ENCODE measurements at places on chromosomes 11 and 22. TPM values are rescaled to one million over a fixed set of nuclear protein-coding genes. Genes with fewer than 3 reads are reported as not detected.
A peak's percentile ranks its signal among the peaks of the same experiment; 100 is the strongest.

DNA sequence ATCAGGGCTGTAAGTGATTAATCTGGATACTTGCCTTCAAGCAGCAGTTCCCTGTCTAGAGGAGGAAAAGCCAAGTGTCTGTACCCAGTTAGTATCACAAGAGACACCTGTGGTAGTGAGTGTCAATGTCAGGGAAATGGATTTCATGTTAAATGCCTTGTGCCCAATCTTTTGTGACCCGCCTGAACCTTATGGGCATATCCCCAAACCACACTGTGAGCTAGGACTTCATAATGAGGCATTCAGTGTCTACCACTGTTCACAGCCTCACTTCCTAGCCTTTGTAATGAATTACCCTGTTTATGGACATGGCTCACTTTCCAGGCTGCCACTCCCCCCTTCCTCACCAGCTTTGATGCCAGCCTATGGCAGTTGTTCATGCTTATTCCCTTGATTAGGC lies 125.1 kb downstream of the TRIM44 start:
- DNase-seq = peak; percentile 65

- DNase-seq = no peak
These were observed 53.6 kb upstream of the INCENP start for GRCh38 chr11:62069986-62070919.

GRCh38 chr11:134639586-134640330 lies 227.7 kb upstream of the B3GAT1 start:
- peak; percentile 28 for DNase-seq

- peak; percentile 59 for DNase-seq
These were observed 19.7 kb upstream of the APOL3 start for GRCh38 chr22:36180038-36180880.

GRCh38 chr22:17559188-17559587 lies 4.1 kb upstream of the SLC25A18 start:
- no peak for DNase-seq

- DNase-seq = no peak
These were observed 118.9 kb downstream of the CTTN start for GRCh38 chr11:70517203-70517602.

- no peak for DNase-seq
These were observed 61.8 kb upstream of the NCAM1 start for GRCh38 chr11:112899235-112900006.

GRCh38 chr22:42292732-42293520 lies 22.5 kb upstream of the TCF20 start:
- DNase-seq = no peak

GRCh38 chr22:17946662-17947367 lies 77.5 kb downstream of the MICAL3 start:
- DNase-seq = no peak

- peak; percentile 46 for DNase-seq
These were observed 797 bp downstream of the LGR4 start for GRCh38 chr11:27471589-27472397.

GRCh38 chr11:93196816-93197379 lies 893 bp downstream of the SLC36A4 start:
- no peak for DNase-seq

GRCh38 chr22:49951000-49951677 lies 9.4 kb upstream of the PIM3 start:
- DNase-seq = no peak

- DNase-seq = no peak
These were observed 93.9 kb downstream of the PKNOX2 start for GRCh38 chr11:125258291-125259032.

DNA sequence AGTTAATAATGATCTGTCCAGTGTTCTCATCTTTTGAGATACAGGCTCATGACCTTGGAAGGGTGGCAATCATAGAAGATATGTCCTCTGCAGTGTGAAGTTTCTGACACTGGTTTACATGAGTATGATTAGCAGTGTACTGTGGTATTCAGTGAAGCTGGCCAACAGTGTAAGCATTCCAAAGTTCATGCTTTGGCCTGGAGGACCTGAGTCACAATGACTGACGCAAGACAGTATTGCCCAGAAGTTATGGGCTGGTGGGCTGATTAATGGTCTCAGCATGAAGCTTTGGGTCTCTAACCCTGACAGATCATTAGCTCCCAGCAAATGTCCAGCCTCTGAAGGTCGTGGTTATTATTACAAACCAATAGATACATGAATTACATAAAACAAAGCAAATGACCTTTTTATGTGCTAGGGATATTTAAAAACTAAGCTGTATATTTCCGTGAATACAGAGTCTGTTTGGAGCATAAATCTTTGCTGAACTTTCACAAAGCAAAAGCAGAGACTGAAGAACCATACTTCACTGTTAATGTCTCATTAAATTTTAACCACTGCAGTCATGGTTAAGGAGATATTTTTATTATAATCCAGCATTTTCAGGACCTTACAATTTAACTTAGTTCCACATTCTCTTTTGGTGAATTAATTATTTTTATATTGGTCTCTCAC lies 28.3 kb upstream of the USP47 start:
- peak; percentile 94 for DNase-seq

DNA sequence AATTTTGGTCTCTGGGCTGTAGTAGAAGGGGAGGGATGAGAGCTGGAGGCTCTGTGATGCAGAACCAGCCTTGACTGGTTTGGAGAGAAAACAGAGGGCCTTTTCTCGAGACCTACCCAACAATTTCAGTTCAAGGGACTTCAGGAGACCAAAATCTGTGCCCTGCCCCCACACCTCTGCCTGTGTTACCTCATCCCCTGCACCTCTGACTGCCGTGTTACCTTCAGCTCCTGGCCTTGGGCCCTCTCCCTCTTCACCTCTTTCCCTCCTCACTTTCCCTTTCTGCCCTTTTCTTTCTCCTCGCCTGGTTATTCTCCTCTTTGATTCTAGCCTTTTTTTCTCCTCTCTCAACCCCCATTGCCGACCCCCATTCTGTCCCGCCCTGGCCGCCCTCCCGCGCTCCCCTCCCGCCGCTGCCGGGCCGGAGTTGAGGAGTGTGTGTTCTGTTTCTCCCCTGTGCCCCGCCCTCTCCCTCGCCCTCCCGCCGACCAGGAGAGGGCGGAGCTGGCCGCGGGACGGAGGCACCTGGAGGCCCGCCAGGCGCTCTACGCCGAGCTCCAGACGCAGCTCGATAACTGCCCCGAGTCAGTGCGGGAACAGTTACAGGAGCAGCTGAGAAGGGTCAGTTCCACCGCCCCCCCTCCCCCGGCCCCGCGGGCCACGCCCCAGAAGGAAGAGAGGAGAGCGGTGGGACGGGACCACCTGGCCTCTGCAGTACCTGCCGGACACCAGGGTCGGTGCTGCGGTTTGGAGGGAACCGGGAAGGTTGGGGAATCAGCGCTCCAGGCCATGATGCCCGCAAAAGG lies 27.2 kb downstream of the PHLDB1 start:
- no peak for DNase-seq

DNA sequence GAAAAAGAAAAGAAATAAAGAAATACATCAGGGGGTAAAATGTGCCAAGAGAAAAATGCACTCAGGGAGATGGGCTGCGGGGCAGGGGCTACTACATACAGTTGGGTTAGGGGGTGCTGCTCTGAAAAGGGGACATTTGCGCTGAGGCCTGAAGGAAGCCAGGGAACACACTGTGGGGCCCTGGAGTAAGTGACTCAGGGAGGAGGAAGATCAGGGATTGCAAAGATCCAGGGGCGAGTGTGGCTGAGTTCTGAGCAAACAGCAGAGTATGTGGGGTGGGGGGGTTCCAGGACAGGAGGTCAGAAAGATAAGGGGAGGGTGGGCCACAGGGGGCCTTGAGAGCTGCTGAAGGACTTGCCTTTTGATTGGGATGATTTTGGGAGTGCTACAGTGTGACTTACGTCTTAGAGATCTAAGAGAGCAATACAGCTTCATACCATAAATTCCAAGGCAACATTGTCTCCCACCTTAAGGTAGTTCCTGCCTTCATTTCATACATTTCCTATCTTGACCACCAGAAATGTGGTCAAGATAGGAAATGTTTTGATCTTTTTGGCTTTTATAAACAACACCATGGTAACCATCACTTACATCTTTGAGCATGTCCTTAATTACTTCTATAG lies 5.8 kb downstream of the A4GALT start:
- DNase-seq = no peak

GRCh38 chr11:114319716-114320328 lies 23.6 kb downstream of the NNMT start:
- DNase-seq = no peak

- DNase-seq = no peak
These were observed 38.6 kb upstream of the NCAM1 start for GRCh38 chr11:112922606-112923005.

GRCh38 chr11:120022617-120023016 lies 115.3 kb downstream of the TRIM29 start:
- DNase-seq = no peak

DNA sequence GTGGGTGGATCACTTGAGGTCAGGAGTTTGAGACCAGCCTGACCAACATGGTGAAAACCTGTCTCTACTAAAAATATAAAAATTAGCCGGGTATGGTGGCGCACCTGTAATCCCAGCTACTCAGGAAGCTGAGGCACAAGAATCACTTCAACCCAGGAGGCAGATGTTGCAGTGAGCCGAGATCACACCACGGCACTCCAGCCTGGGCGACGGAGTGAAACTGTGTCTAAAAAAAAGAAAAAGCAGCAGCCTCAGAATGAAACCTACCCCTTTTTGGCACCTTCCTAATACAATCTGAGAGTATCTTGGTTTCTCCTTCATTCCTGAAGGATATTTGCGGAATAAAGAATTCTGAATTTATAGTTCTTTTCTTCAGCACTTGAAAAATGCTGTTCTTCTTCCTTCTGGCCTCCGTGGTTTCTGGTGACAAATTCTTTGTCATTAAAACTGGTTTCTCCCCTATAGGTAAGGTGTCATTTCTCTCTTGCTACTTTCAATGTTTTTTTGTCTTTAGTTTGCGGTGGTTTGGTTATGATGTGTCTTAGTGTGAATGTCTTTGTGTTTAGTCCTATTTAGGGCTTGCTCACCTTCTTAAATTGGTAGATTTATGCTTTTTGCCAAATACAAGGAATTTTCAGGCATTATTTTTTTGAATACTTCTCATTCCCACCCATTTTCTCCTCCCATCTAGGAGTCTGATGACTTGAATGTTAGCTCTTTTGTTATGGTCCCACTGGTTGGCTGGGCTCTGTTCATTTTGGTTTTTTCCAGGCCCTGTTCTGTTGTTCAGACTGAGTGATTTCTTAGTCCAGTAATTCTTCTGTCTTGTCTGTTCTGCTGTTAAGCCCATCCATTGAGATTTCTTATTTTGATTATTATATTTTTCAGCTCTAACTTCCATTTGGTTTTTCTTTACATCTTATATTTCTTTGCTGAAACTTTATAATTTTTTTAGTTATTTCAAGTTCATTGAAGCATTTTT lies 15.4 kb downstream of the ASRGL1 start:
- DNase-seq = no peak

- peak; percentile 32 for DNase-seq
These were observed 1419.8 kb upstream of the TENM4 start for GRCh38 chr11:80860632-80861031.

GRCh38 chr22:27537501-27537900 lies 264.1 kb downstream of the MN1 start:
- no peak for DNase-seq

DNA sequence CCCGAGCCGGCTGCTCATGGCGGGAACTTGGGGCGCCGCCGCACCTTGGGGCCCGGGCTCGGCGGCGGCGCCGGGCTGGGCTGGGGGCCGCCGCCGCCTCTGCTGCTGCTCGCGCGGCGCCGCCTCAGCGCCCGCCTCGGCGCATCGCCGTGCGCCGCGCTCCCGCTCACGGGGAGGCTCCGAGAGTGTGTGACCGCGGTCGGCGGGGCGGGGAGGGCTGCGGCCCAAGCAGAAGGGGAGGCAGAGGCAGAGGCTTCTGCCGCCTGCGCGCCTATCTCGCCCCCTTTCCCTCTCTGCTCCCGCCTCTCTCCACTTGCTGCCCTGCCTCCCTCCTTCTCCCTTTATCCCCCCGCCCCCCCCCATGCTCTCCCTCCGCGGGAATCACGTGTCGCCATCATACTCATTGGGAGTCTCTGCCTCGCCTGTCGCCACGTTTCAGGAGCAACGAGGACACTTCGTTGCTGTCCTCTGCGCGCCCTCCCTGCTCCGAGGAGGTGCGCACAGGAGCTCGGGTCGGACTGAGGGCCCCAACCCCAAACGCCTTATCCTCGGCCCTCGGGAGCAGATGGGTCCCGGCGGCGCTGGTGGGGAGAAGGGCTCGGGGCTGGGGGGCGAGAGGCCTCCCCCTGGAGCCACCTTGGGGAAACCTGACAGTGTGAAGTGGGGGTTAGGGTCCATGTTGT lies at the start of gene GUCY1A2:
TSS of gene GUCY1A2 (minus strand) at position 258 of the 683 bp plus-strand sequence. CDS start 421 bp downstream, outside the sequence.
- DNase-seq = peak; percentile 29

GRCh38 chr22:33221568-33221967 lies 163.4 kb upstream of the SYN3 start:
- no peak for DNase-seq

DNA sequence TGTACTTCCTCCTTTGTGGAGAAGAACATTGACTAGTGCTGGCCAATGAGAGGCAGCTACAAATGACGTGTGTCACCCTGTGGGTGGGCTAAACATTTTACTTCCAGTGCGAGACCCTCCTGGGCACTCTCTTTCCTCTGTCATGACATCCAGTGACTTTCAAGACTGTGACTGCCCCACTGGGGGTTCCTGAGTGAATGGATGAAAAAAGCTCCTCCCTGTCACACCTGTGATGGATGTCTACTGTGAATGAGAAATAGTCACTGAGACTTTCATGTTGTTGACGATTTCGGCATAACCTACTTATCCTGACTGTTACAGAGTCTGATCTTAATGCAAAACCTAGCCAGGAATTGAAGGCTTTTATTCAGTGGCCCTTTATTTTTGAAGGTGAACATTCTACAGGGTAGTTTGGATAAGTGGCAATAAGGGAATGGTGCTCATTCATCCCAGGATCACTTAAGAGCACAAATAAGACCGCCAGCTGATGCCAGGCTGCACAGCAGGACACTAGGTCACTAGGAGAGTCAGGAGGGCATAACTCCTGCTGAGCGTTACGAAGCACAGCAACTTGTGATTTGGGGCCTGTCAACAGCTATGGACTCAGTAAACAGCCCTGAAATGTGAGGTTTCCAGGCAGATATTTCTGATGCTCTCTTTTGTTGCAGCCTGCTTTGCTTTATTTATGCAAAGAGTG lies 636.6 kb downstream of the NTM start:
- DNase-seq = no peak

- DNase-seq = no peak
These were observed 6.4 kb upstream of the CDPF1 start for GRCh38 chr22:46256358-46256958.

GRCh38 chr11:127350476-127350875 lies 349.9 kb upstream of the KIRREL3 start:
- no peak for DNase-seq

- DNase-seq = no peak
These were observed 13.9 kb downstream of the NNMT start for GRCh38 chr11:114310095-114310494.

MYO18B gene
- total RNA-seq = not detected

DNHD1 gene
- 1.4 TPM for total RNA-seq

POLR3H gene
- total RNA-seq = 21.5 TPM

MUC5AC gene
- not detected for total RNA-seq

BATF2 gene
- total RNA-seq = 6.2 TPM

POU2AF2 gene
- total RNA-seq = not detected

RCOR2 gene
- total RNA-seq = 1.1 TPM

MS4A5 gene
- not detected for total RNA-seq

F2 gene
- total RNA-seq = not detected

MED17 gene
- 43.1 TPM for total RNA-seq

SLC22A6 gene
- total RNA-seq = not detected

SHANK3 gene
- 0.30 TPM for total RNA-seq

NECTIN1 gene
- total RNA-seq = 1.7 TPM

MS4A6E gene
- 25.8 TPM for total RNA-seq

PPFIBP2 gene
- total RNA-seq = 2.5 TPM

FAM227A gene
- 0.17 TPM for total RNA-seq

OR8G1 gene
- total RNA-seq = not detected
